ENCODE measurements at places on chromosomes 1 and 21.
A peak's percentile ranks its signal among the peaks of the same experiment; 100 is the strongest.

GRCh38 chr1:4215391-4215790 lies 315.3 kb upstream of the C1orf174 start:
- no peak for DNase-seq

GRCh38 chr1:94265906-94266305 lies 28.5 kb upstream of the ARHGAP29 start:
- DNase-seq = no peak

DNA sequence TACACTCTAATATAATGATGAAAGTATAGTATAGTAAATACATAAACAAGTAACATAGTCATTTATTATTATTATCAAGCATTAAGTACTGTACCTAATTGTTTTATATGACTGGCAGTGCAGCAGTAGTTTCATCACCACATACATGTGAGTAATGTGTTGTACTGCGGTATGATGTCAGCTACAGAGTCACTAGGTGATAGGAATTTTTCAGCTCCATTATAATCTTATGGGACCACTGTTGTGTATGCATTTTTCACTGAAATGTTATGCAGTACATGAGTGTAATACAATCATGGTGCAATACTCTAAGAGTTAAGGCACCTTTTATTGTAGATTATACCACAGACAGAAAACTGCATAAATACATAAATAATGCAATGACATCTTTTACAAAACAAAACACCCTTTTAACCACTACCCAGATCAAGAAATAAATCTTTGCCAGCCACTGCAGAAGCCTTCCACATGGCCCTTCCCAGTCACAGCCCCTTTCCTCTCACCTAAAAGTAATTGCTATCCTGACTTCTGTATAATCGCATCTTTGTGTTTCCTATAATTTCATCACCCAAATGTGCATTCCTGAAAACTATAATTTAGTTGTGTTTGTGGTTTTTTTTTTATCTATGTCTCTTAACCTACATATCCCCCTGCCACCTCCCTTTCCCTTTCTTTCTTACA lies 16.3 kb downstream of the ABCD3 start:
- no peak for DNase-seq

DNA sequence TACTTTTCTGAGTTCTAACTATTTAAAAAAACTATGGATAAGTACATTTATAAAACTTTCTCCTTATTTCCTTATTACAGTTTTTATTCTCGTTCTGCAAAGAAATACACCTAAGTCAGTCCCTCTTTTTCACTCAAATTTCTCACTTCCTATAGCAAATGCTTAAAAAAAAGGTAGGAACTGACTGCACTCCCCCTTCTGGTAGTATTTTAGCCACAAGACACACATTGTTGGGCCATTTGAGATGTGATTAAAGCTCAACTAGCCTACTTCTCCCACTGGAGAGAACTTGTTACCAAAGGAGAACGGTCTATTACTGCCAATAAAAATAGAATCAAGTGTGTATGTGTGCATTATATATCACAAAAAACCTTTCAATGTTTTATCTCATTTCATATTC lies 521.9 kb upstream of the PRMT6 start:
- no peak for DNase-seq

DNA sequence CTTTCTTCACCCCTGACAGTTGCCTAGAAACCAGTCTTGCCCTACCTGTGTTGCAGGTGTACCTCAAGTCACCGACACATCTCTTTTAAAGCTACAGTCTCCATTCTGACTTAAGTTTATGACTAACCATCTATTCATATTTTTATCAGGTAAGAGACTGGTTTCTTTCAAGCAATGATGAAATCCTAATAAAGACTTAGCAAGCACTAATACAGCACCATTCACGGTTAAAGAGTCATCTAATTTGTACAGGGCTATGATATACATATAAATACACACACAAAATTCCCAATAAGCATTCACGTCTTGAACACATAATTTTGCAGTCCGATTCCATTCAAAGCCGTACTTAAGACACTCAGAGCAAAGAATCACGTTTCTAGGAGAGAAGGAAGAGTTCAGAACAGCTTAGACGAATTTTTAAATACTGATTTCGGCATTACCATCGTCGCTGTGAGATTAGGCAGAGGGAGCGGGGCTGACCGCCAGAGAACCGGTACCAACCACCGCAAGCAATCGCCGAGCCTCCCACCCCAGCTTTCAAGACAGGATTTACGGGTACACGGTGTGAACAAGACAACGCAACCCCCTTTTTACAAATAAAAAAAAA lies 943 bp downstream of the ERRFI1 start:
- DNase-seq = no peak

- DNase-seq = no peak
Observed at GRCh38 chr1:218771931-218772330, 401.7 kb upstream of the LYPLAL1 start.

DNA sequence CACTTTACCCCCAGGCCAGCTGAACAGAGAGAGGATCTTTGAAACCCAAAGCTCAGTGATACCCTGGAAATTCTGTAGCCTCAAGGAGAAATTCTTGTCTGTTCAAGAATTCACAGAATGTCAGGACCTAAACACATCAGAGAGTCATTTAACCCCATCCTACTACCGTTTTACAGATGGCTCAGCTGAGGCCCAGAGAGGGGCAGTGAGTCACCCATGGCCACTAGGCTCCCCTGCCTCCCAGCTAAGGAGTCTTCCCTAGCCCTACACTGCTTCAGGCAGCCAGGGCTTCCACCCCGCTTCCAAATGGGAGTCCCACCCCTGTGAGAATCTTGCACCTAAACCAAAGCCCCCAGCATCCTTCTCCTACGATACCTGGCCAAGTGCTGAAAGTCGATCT lies 28.3 kb downstream of the VWA5B1 start:
- no peak for DNase-seq

DNA sequence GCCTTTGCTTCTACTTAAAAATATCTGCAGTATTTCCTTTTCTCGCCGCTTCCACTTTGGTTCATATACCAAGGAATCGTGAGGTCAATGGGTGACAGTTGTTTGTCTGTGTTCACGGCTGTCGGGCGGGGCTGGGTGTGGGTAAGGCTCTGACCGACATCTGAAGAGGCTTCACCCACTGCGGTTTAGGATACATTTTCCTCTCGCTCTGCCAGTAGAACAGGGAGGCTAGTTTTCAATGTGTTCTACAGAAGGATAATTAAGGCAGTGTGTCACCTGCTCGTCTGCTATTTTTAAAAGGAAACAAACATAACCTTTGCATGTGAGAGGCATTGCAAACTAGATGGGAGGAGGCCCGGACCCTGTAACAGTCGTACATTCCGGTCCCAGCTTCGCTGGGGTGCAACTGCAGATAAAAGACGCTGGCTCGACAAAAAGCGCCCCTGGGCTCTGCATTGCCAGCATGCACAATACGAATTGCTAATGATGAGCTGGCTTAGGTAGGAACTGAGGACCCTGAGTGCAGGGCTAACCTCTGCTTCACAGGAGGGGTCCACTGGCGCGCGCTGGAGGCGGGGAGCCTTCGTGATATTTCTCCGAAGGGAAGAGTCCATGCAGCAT lies 8.5 kb upstream of the ERG start:
- no peak for DNase-seq

DNA sequence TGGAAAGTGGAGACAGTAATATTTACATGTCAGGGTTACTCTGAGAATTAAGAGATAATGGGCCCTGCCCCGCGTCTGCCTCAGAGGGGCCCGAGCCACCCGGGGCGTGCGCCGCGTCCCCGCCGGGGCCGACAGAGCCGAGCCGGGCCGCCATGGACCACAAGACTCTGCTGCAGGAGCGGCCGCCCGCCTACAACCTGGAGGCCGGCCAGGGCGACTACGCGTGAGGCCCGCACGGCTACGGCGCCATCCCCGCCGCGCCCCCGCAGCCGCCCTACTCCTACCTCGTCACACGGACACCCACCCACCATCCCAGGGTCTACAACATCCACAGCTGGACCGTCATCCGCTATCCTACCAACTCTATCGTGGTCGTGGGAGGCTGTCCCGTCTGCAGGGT lies 35.1 kb upstream of the LRRC39 start:
- DNase-seq = no peak

GRCh38 chr1:43786960-43787359 lies 79.6 kb downstream of the ST3GAL3 start:
- DNase-seq = peak; percentile 53

- no peak for DNase-seq
Observed at GRCh38 chr1:60069691-60070090, 3.9 kb downstream of the C1orf87 start.

GRCh38 chr1:220655509-220655908 lies 34.7 kb upstream of the C1orf115 start:
- DNase-seq = no peak

GRCh38 chr1:234976861-234977680 lies 151.6 kb downstream of the TOMM20 start:
- DNase-seq = no peak

DNA sequence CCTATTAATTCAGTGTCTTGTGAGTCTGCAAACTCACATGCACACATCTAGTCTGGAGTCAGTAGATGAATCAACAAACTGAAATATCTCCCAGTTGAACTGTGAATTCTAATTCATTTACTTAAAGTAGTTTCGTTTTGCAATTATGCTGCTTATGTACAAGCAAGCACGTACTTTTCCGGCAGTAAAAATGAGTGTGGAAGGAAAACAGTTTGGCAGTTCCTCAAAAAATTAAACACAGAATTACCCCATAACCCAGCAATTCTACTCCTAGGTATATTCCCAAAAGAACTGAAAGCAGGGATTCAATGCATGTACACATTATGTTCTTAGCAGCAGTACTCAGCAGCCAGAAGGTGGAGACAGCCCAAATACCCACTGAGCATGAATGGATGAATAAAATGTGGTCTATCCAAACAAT lies 49.3 kb downstream of the GNB1 start:
- DNase-seq = peak; percentile 40

GRCh38 chr21:37547615-37548200 lies 181.1 kb downstream of the DYRK1A start:
- no peak for DNase-seq

- DNase-seq = no peak
Observed at GRCh38 chr1:146049436-146049835, 27.9 kb upstream of the HJV start.

- DNase-seq = no peak
Observed at GRCh38 chr1:233443040-233443760, 115.7 kb downstream of the MAP3K21 start.

GRCh38 chr1:65211331-65211730 lies 63.3 kb downstream of the AK4 start:
- no peak for DNase-seq

GRCh38 chr21:42535602-42536171 lies 22.0 kb downstream of the SLC37A1 start:
- no peak for DNase-seq

DNA sequence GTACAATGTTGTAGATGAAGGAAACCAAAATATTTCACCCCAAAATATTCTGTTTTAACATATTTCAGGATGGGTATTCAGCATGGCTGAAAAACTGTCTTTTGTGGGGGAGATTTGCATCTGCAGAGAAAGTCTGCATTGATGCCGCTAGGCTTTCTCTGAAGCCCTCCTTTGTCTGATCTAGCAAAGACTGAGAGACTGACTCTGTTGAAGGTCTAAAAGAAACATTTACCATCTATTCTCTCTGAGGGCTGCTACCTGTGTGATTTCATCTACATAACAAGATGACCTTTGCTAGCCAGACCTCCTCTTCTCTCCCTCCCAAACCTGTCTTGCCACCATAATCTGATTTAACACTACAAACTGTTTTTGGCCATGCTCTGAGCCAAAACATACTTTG lies 12.4 kb upstream of the MT1HL1 start:
- DNase-seq = no peak

DNA sequence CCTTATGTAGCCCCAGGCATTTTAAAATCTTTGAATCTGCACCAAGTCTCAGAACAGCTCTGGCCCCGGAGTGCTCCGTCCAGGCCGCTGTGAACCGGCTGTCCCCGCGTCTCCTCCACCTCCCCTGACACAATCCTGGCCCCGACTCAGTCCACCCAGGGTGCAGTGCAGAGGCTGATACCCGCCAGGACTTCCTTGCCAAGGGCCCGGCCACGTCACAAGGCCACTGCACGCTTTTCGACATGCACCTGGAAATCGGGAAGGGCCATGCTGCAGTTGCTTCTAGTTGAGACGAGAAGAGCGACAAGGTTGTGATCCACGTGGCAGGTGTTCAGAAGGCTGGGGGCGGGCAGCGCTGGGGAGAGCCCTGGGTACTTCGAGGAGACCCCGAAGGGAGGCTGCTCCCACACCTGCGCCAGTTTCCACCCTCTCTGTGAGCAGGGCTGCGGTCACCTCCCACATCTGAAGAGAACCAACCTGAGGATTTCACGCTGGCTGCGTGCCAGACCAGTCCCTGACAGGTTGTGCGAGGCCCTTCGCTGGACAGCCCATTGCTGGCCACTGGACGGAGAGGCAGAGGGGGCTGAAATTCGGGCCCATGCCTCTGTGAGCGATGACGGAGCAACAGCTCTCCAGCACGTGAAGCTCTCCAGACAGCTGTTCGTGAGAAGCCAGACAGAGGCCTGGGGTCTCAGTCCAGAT lies 6.7 kb downstream of the VWA1 start:
- DNase-seq = no peak

DNA sequence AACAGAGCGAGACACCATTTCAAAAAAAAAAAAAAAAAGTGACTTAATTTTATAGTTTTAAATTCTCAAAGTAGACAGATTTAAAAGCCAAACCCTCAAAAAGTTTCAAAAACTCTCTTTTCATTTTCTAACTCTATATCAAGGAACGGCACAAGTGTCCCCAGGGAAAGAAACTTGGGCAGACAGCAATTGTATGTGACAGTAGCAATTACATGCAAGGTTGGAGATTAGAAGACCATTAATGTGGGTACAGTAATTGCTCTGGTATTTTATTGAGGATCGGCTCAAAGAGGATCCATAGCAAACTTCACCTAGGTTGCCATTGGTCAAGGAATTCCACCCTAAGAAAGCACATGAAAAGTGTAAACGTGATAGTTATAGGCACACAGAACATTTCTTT lies 46.2 kb downstream of the ACBD6 start:
- no peak for DNase-seq

- DNase-seq = no peak
Observed at GRCh38 chr1:173870252-173871075, 2.3 kb downstream of the ZBTB37 start.

DNA sequence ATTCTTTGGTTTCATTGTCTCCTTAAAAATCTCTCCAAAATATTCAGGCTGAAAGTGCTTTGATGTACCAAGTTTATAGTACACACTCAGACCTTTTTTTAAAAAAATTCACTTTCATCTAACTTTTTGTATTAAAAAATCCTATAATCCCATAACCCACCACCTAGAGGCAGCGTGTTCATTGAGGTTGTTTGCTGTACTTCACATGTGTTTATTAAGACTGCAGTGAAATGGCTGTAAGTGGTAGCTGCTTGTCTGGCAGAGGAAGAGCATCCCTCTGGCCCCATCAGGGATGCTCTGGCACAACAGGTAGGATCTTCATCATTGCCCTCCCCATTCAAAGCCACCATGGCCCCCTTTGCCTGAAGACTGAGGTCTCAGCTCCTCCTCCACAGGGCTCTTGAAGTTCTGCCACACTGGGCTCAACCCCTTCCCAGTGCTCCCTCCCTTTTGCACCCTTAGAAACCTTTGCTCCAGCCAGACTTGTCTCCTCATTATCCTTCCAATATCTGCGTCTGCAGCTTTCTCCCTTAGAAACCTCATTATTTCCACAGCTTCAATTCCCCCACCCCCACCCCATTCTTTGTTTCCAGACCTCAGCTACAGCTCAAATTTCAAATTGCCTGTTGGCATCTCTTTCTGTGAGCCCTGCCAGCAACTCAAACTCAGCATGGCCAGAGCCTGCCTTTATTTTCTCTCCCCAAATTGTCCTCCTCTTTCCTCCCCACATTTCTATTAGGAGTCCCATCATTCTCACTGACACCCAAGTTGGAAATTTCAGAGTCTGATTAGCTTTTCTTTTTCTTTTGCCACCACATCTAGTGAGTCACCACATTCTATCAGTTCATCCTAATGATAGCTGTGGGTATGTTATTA lies 369.6 kb upstream of the USP24 start:
- DNase-seq = no peak

- no peak for DNase-seq
Observed at GRCh38 chr1:162070094-162070748, 730 bp downstream of the NOS1AP start.
